ENCODE measurements at places on chromosomes 1 and 21.

DNA sequence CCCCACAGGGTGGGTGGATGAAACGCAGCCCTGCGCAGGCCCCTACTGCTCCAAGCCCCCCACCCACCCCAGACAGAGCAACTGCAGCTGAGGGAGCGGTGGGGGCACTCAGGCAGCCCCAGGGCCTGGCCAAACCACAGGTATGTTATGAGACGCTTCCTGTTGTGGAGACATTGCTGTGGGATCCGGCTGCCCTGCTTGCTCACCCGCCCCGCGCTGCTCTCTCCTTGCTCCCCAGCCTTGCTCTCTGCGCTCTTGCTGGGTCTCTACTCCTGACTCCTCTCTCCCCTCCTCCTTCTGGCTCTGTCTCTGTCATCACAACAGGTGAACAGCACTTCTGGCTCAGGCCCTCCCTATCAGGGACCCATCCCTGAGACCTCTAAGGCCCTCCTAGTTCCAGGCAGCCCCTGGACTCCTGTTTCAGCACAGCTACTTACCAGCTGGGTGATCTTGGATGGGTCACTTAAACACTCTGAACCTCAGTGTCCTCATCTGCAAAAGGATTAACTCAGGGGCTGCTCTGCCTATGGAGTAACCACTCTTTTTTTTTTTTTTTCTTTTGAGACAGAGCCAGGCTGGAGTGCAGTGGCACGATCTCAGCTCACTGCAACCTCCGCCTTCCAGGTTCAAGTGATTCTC is 15.9 kb downstream of the COL8A2 start:
- no peak for DNase-seq

- no peak for DNase-seq
Observed at GRCh38 chr1:218658899-218659298, 313.8 kb downstream of the TGFB2 start.

- DNase-seq: no peak
Observed at GRCh38 chr1:158939180-158939579, 7.8 kb downstream of the PYHIN1 start.

DNA sequence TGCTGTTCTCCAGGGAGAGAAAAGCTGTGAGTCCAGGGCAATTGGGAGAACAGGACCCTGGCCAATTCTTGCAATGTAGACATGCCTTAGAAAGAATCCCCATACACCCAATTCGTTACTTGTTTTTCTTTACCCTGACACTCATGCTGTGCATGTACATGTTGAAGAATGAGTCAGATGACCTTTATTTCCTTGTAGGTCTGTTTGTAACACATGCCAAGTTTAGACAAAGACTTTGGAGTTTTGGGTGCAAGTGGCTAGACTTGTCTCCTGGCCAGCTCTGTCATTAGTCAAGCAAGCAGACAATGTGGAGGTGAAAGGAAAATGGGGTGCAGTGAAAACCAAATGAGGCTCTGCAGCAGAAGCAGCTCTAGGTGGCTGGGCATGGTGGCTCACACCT is 38.1 kb downstream of the GNPAT start:
- DNase-seq: no peak

DNA sequence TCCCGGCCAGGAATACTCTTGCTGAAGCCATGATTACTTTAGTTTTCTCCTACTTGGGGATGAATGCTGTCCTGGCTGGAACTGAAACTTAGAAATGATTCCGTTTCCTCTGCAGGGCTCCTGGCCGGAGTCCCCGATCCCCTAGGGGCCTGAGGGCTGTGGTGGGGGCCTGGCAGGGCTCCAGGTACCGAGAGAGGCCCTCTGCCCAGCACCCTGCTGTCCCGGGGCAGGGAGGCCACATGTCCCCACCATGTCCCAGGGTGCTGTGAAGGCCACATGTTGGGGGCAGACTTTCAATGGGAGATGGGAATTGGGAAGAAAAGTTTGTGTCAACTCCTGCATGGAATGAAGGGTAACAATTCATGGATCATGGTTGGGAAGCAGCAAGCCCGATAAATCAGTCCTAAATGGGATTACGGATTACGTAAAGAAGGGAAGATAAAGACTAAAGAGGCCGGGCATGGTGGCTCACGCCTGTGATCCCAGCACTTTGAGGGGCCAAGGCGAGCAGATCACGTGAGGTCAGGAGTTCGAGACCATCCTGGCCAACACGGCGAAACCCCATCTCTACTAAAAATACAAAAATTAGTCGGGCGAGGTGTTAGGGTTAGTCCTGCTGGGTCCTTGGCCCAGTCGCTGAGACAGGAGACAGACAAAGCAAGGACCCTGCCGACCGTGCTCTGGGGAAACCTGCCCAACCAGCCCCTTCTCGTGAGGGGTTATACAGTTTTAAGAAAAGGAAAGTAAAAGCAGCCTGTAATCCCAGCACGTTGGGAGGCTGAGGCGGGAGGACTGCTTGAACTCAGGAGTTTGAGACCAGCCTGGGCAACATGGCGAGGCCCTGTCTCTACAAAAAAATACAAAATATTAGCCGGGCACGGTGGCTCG is 37.6 kb downstream of the MORN1 start:
- no peak for DNase-seq

DNA sequence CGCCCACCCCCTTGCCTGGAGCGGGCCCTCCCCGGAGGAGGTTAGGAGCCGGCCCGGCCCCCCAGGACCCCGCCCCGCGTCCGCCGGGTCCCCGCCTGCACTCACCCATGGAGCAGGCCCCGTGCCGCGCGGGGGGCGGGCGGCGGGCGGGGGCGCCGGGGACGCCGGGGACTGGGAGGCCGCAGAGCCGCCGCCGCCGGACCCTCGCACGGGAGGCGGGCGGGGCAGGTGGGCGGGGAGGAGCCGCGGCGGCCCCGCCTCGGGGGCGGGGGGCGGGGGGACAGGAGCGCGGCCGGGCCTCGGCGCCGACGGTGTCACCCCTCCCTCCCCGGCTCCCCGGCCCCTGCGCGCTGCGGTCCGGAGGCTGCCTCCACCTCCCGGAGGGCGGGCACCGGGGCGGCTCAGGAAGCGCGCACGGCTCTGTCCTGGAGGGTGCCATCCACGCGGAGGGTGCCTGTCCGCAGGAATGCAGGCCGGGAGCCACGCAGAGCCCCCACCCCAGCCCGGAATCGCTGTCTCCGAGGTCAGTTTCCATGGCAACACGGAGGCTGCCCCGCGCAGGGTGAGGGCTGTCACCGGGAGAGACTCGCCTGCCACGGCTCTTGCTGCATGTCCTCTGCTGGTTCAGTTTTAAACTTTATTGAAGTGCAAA is 5.9 kb upstream of the PLEKHG5 start:
- DNase-seq: no peak

Data from cerebellar nuclear complex (tissue), 1 donor.